Astrocyte of the spinal cord (primary cell): ENCODE measurements at places on chromosomes 2 and 18.

GRCh38 chr2:232930059-232930400, 60.0 kb downstream of the SNORC start:
- no peak for DNase-seq

- no peak for DNase-seq
These were observed 23.6 kb upstream of the ATIC start for GRCh38 chr2:215288112-215288815.

DNA sequence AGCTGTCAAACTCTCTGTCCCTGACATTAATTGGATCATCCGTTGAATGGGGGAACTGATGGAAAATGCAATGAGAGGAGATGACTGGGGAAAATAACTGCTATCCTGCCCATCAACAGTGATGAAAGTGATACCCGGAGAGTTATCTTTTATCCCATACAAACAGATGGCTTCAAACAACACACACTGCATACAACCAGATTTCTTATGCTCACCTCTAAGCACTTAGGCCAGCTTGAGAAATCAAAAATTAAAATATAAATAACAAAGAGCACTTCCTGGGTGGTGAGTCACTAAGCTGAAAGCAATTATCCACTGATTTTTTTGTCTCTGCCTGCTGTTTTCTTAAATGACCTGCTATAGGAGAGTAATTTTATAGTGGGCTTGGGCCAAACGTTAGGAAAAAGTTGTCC, 237.6 kb upstream of the RGPD4 start:
- DNase-seq = peak; percentile 58

GRCh38 chr2:140422759-140423158, 1642.6 kb upstream of the NXPH2 start:
- DNase-seq = no peak

DNA sequence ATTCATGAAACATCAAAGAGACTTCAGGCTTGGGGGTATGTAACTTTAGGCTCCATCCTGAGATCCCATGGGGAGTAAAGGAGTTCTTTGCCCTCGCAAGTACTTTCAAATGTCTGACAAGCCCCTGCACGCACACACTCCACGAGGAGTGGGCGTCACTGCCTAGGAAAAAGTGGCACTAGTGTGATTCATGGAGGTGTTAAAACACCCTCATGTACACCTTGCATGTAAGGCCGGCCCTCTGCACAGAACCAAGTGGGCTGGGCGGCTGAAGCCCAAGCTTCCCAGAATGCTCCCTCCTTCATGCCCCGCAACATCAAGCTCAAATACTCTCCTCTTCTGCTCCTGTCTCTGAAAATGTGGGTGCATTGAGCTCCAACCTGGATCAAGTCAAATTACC, 7.8 kb downstream of the HS1BP3 start:
- DNase-seq = no peak

DNA sequence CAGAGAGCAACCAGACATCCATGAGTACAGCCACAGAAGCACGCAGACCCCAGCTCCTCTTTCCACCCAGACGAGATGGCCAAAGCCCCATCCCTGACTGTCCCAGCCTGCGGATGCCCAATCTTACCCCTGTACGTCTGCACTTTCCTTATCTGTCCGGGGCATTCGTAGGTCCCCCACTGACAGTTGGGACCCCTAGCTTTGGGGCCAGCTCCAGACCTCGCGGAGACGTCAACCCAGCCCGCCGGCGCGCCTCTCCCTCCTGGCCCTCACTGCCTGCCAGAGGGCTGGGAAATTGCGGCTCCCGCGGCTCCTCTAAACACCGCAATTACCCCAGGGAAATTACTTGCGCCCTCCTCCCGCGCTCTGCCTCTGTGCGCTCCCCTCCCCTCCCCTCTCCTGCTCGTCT, 2.3 kb downstream of the ECEL1 start:
- no peak for DNase-seq

DNA sequence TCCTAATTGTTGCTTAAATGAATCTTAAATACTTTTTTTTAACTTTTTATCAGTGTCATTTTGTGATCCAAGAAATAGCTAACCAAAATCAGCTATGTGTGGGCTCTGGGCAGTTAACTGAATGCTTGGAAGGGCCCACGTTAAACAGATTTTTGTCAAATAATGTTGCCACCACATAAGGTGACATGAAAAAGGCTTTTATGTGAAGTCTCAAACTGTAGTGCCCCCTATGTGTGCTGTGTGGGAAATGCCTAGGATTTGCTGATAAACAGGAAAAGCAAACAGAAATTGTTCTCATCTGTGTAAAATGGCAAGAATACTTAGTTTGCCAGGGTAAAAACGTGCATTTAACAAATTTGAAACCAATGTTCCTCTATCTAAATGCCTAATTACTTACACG, 242.2 kb downstream of the ZNF516 start:
- peak; percentile 23 for DNase-seq

DNA sequence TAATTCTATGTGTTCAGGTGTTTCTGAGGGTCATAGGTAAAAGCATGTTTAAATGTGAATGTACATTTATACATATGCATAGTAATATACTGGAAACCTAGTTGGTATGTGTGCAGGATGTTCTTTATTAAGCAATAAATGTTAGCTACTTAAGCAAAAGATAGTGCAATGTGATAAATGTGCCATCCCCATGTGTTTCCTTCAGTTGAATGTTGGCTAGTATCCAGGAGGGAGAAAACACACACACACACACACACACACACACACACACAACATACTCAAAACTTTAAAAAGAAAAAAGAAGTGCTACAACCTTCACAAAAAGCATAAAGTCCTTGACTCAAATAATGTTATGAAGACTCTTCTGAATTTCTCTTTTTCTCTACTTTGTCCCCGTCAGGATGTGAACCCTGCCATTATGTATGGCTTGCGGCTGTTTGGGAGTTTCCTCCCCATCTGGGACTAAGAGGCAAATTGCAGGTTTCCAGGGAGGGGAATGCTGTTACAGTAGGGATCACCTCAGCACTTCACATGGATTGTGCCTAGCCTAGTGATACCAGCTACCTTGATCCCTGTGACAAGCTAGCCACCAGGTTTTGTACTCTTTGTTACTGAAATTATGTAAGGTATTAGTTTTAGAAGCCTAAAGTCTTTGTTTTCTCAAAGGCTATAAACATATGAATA, 82.6 kb downstream of the IKZF2 start:
- DNase-seq = no peak

GRCh38 chr18:41372046-41372665, 582.9 kb upstream of the PIK3C3 start:
- no peak for DNase-seq

- DNase-seq = no peak
These were observed 276.0 kb downstream of the LRRTM1 start for GRCh38 chr2:80028584-80028983.

GRCh38 chr18:40608226-40608625, 1346.8 kb upstream of the PIK3C3 start:
- no peak for DNase-seq

DNA sequence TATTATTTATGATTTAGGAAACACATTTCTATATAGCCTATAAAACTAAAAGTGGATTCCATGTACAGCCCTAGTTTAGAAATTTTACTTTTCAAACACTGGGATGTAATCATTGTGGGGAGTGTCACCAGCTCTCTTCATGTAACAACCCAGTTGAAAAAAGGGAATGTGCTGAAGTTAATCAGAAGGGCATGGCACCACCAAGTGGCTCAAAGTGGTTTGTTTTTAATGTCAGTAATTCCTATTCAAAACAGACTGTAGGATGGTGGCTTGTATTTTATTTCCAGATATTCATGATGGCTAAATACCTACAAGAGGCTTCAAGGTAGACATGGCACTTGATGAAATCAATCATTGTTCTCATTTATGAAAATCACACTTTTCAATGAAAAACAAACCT, 58.1 kb upstream of the TMEM182 start:
- DNase-seq = peak; percentile 26

- no peak for DNase-seq
These were observed 59.2 kb downstream of the SGPP2 start for GRCh38 chr2:222483513-222484039.

DNA sequence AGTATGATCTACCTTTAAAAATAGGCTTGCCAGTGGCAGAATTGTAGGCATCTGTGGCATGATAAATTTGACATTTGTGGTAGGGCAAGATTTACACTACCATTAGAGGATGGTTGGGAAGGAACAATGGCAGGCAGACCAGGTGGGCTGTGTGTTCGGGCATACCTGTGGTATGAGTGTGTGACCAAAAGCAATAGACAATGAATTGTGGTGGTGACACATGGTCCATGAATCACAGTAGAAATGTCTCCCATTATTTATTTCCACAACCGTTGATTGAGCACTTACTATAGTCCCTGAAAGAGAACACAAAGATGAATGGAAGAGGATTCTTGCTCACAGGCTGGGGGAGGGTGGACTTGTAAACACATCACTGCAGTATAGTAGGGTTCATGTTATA, 29.9 kb upstream of the RUFY4 start:
- DNase-seq = peak; percentile 5

GRCh38 chr2:7517088-7517487, 599.9 kb downstream of the RNF144A start:
- DNase-seq = no peak

DNA sequence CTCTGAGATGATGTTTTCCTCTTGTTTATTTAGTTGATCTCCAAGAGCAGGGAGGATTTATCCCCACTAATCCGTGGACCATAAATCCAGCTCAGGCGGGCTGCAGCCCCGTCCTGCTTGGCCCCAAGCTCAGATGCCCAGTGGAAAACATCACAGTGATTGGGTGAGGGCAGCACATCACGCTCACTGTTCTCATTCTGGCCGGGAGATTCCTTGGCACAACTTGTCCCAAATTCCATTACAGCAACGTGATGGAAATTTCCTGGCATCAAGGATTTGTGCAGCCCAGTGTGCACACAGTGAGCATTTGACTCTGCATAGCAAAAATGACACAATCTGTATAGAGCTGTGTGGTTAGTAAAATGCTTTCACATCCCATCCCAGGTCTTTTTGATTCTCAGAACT, 96.8 kb downstream of the VAPA start:
- DNase-seq = peak; percentile 84

DNA sequence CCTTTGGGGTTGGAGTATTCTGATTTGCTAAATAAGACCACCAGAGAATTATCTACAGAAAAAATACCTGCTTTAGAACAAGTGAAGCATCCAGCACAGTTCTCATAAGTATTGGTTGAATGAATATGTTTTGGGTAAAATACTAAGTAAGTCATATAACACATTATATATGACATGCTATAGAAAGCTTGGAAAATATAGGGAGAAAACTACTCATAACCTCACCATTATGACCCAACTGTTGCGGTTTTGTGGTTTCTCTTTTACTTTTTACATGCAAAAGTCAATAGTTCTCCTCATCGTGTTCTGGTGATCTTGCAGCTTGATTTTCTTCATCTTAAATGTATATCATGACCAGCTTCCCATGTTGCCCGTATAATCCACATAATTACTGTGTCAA, 66.2 kb downstream of the DIPK1C start:
- DNase-seq = no peak

GRCh38 chr2:205752924-205753323, 70.6 kb downstream of the NRP2 start:
- peak; percentile 94 for DNase-seq

GRCh38 chr2:101265893-101266499, 13.3 kb downstream of the CNOT11 start:
- DNase-seq = no peak

DNA sequence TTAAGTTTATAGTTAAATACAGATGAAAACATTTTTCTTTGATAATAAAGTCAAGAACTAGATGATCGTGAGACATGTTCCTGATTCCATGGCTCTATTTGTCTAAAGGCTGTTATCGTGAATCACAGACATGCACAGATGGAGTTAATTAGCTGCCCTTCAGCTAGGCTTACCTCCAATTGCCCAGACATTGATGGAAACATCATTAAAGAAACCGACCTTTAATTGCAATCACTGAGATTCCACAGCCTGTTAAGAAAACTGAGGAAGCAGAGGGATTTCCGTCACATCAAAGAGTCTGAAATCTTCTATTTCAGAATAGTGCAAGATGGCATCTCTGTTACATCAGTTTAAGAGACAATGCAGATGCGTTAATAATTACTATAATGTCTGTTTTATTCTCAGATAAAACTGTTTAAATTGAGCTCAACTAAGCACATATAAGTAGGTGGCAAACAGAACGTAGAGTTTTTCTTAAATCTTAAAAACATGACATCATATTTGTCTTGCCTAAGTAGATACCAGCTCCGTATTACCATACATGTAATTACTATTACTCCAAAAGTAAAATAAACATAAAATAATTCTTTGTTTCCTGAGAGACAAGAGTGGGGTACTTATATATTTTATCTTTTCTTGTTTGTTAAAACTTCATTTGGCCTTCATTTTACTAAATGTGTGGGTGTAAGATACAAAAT, 23.9 kb upstream of the CRACDL start:
- DNase-seq = no peak

- DNase-seq = peak; percentile 34
These were observed 219.6 kb downstream of the MBD2 start for GRCh38 chr18:54004828-54005227.

DNA sequence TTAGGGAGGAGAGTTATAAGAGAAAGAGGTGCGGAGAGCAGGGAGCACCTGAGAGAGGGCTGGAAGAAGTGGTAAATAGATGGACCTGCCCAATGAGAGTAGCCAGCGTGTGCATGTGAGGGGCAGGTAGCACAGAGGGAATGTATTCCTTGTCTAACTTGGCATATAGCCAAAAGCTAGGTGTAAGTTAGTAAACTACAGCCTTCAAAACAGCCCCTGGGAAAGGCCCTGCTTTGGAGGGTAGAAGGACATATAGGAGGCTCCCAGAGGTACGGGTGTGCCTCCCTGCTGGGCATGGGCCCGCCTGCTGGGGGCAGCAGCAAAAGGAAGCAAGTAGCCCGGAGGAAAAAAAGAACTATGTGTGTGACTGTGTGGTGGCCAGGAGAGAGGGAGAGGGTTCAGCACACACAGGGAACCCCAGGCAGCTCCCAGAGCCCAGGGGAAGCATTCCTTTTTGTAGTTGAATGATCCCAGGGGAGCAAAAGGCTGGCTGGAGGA, 48.0 kb downstream of the TCF7L1 start:
- no peak for DNase-seq

DNA sequence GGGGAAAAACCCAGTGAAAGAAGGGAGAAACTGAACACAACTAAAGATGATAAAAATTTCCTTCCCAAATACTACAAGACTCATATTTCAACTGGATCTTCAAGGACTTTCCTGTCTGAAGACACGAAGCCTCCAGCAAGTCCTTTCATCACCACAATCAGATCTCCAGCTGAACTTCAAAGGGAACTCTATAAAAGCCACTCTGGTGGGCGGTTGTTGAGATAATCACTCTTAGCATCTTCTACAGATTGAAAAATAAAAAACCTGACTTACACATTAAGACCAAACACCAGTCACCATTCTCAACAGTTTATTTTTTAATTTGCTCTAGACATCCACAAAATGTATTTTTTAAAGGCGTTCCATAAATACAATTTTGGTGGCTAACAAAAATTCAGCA, 4.4 kb downstream of the REV1 start:
- DNase-seq = no peak

- peak; percentile 4 for DNase-seq
These were observed at the start of gene ANKRD29 for GRCh38 chr18:23662309-23663263. Gene ANKRD29 (minus strand): TSS chr18:23662911. CDS start chr18:23662730, 181 bp downstream.

GRCh38 chr2:142165790-142166189, 35.0 kb upstream of the LRP1B start:
- peak; percentile 65 for DNase-seq
